ENCODE measurements at places on chromosomes 2 and 18. TPM values are rescaled to one million over a fixed set of nuclear protein-coding genes. Genes with fewer than 3 reads are reported as not detected.

- DNase-seq = no peak
Observed at GRCh38 chr18:12005538-12006487, 24.5 kb downstream of the IMPA2 start.

GRCh38 chr2:41475959-41476358, 571.9 kb upstream of the PKDCC start:
- no peak for DNase-seq

GRCh38 chr2:126644630-126645191, 11.2 kb upstream of the GYPC start:
- DNase-seq = no peak

GRCh38 chr2:150030436-150031190, 443.0 kb upstream of the MMADHC start:
- DNase-seq = no peak

DNA sequence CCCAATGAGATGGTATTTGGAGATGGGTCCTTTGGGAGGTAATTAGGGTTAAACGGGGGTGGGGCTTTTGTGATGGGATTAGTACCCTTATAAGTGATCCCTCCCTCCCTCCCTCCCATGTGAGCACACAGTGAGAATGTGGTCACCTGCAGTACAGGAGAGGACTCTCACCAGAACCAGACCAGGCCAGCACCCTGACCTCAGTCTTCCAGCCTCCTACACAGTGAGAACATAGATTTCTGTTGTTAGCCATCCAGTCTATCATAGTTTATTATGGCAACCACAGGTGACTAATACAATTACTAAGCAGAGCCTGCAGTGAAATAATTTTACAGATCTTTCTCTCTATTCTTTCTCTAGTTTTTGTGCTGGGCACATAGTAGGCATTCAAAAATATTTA, 137.7 kb upstream of the PKDCC start:
- no peak for DNase-seq

GRCh38 chr18:68922392-68922791, 124.5 kb downstream of the CCDC102B start:
- no peak for DNase-seq

- no peak for DNase-seq
Observed at GRCh38 chr2:1784087-1784486, 39.8 kb upstream of the PXDN start.

GRCh38 chr2:575030-575726, 102.0 kb downstream of the TMEM18 start:
- DNase-seq = no peak

GRCh38 chr2:62180975-62181374, 14.9 kb upstream of the B3GNT2 start:
- DNase-seq = no peak

GRCh38 chr2:166411473-166412230, 35.9 kb upstream of the SCN9A start:
- no peak for DNase-seq

DNA sequence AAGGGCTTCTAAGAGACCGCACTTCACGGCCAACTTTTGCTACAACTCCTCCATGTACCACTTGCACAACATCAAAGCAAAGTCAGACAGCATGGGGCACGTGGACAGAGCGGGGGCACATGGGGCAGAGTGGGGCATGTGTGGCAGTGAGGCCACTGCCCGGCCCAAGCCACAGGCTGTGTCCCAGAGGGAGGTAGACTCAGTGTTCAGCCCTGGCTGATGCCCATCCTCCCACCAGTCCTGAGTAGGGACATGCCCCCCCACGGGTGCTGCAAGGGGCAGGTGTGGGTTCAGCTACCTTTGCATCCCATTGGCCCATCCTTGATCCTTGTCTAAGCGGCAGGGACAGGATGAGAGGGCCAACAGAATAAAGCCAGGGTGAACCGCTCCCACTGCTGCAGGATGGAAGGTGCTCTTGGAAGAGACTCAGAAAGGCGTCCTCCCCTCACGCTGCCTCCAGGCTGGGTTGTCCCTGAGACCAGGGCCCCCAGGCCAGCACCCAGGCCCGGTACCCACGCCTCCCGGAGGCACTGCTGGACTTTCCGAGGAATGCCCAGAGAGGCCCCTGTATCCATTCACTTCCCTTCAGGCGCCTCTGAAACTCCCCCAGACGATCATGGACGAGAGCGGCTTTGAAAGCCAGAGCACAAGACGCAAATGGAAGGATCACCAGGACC, 218.2 kb downstream of the NDUFA10 start:
- no peak for DNase-seq

GRCh38 chr2:34316788-34317187, 717.7 kb upstream of the FAM98A start:
- DNase-seq = no peak

GRCh38 chr2:29425866-29426265, 310.7 kb downstream of the CLIP4 start:
- no peak for DNase-seq

GRCh38 chr18:77700051-77700450, 450.4 kb downstream of the GALR1 start:
- DNase-seq = no peak

The EPB41L3 gene
- 0.36 TPM for total RNA-seq

The ADGRF3 gene
- total RNA-seq = not detected

The ACKR3 gene
- not detected for total RNA-seq

The CCDC68 gene
- 0.41 TPM for total RNA-seq

The TGFA gene
- 1.7 TPM for total RNA-seq

The SH3BP4 gene
- total RNA-seq = 133 TPM

The ACAA2 gene
- total RNA-seq = 50.8 TPM

The CCDC178 gene
- not detected for total RNA-seq

Measured in Panc1 (cell line).